ENCODE measurements at places on chromosomes 16 and 17.

GRCh38 chr16:31141489-31142108 is 6.1 kb upstream of the PRSS8 start:
- no peak for DNase-seq

DNA sequence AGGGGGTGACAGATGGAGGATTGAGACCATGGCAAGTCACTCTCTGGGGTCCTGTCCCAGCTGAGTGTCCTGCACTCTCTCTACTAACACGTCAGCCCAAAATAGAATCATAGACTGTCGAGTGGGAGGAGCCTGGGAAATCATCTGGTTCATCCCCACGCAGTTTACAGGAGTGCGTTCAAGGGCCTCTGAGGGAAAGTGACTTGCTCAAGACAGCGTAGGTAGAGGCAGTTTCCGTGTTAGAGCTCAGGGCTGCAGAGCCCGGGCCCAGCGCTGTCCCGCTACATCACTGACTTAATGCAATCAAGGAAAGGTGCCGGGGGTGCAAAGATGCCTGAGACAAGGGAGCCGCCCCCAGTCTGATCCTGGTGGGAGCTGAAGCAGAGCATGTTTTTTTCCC is 10.3 kb downstream of the GSG1L2 start:
- DNase-seq = no peak

- no peak for DNase-seq
Observed at GRCh38 chr17:55413825-55414489, 7.7 kb downstream of the MMD start.

DNA sequence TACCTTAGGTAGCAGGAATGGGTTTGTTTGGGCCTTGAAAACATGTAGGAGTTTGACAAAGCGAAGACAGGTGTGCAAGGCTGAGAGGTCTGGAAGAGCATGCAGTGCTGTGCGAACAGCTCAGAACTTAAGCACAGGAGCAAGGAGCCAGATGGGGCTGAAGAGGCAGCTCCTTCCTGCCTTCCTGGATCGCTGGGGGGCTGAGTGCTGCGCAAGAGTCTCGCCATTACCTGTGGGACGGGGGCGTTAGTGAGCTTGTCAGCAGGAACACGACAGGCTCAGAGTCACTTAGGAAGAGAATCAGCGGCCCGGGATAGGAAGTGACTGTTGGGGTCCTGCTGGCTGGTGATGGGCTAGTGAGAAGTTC is 464 bp upstream of the MRM1 start:
- DNase-seq = no peak

- DNase-seq = no peak
Observed at GRCh38 chr17:42797067-42798007, 1.2 kb downstream of the COA3 start.

Data from NCI-H446 (cell line).